ENCODE measurements at places on chromosomes 1 and 21.

GRCh38 chr1:147214842-147215539 is 10.1 kb downstream of the FMO5 start:
- DNase-seq = no peak

GRCh38 chr1:172928412-172928811 is 122.3 kb downstream of the TNFSF18 start:
- no peak for DNase-seq

- DNase-seq = no peak
These were observed 16.9 kb upstream of the GLIS1 start for GRCh38 chr1:53755874-53756273.

DNA sequence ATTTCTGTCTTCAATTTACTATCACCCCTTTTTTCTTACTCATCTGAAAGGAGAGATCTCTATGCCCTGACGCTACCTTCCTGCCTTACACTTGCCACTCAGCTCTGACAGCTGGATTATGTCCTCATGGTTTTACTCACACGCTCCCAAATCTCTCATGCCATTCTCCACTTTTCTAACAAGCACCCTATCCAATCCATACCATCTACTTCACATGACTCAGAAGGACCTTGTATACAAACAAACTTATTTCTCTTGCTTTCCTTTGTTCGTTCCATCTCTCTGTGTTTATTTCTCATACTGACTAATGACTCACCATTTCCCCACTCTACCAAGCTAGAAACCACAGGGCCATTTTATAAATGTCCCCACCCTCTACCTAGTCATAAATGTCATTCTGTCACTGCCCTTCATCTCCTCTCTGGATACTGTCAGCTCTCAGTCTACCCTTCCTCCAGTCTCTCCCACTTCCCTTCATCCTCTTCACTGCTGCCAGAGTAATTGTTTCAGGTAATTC is 87.3 kb downstream of the USP24 start:
- no peak for DNase-seq

DNA sequence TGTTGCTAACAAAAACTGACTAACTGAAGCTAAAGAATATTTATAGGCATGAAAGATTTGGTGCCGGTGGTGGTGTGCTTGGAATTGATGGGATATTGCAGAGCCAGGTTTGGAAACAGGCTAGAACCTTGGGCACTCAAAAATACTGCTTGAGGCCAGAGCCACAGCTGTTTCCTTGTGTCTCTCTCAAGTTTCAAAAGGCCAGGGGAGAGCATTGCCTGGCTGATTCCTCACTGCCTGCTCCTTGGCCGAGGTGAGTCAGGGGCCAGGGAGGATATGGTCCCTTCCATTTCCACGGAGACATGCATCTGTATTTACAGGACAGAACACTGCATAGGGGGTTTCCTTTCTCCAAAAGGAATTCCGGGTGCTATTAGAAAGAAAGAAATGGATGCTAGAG is 36.1 kb upstream of the IVNS1ABP start:
- DNase-seq = no peak

GRCh38 chr1:116521186-116521585 is 49.6 kb downstream of the CD58 start:
- no peak for DNase-seq

All from NCI-H1105 (cell line).